Activated effector memory CD4-positive, alpha-beta T cell treated with Interleukin-2 at 50 U/mL for 16 hours (primary cell): ENCODE measurements at places on chromosomes 5 and 9.

- DNase-seq, result no peak
Observed at GRCh38 chr5:158064334-158065123, 205.6 kb upstream of the CLINT1 start.

GRCh38 chr5:31407921-31408693 is 123.8 kb downstream of the DROSHA start:
- DNase-seq, result no peak

DNA sequence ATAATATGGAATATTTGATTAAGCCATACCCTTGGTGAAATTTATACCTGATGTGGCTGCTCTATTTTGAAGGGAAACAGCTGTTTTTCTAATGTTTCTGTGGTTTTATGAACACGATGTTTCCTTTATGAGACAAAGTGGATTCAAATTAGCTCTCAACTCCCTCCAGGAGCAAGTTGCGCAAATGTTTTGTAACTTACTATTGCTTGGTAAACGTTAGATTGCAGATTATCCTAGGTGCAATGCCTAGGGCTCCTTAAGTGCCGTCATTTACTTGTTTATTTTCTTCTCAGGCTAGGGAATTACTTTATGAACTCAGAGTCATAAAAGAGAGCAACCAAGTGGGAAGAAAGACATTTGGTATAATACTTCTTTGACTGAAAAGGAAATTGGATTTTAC is 763.1 kb downstream of the TAF11L14 start:
- no peak for DNase-seq

GRCh38 chr5:39517800-39518199 is 93.0 kb upstream of the DAB2 start:
- no peak for DNase-seq

GRCh38 chr9:33619666-33620404 is 95.8 kb downstream of the ANKRD18B start:
- no peak for DNase-seq

GRCh38 chr9:8750639-8751051 is 951.1 kb upstream of the DMAC1 start:
- DNase-seq, result no peak

- no peak for DNase-seq
Observed at GRCh38 chr5:172678902-172679301, 37.8 kb downstream of the NEURL1B start.

DNA sequence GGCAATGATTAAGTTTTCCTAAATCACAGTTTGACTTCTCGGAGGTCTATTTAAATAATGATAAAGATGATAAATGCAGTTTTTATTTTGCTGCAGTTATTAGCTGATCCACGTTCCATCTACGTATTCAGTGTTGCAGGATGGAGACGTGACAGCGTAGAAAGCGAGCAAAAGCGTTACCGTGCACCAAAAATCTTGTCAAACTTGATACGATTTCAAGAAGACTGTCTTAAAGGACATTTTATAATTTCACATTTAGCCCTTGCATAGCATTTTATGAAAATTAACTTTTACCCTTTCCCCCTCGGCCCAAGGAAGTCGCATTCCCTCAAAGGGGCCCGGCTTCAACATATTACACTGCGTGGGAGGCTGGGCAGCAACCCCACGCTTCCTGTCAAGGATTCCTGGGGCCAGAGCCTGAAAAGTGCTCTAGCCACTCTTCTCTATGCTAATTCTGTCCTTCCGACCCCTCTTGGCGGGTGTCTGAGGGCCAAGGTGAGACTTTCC is 7.1 kb upstream of the PURA start:
- DNase-seq, result no peak

- no peak for DNase-seq
Observed at GRCh38 chr5:31815376-31815775, 176.4 kb downstream of the PDZD2 start.

GRCh38 chr9:130663977-130664250 is 480 bp upstream of the PRDM12 start:
- DNase-seq, result no peak

- DNase-seq, result no peak
Observed at GRCh38 chr9:123157221-123157620, 111.2 kb downstream of the STRBP start.

DNA sequence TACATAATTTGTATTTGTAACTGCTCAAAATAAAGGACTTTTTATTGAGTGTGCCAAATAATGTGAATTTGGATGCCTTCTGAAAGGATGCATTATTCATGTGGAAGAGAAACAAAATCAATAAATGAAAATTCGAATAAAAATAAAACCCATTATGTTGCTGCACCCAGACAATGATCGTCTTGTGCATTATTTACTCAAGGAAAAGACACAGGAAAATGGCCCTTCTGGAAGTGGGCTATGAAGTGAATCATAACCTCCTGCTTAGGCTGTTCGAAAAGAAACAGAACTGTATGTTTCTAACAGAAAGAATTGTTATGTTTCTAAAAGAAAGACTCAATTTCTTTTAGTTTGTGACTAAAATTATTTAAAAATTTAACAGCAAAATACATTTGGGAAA is 168.9 kb upstream of the NFIB start:
- no peak for DNase-seq

- DNase-seq, result no peak
Observed at GRCh38 chr5:41193456-41194205, 19.7 kb downstream of the C6 start.

DNA sequence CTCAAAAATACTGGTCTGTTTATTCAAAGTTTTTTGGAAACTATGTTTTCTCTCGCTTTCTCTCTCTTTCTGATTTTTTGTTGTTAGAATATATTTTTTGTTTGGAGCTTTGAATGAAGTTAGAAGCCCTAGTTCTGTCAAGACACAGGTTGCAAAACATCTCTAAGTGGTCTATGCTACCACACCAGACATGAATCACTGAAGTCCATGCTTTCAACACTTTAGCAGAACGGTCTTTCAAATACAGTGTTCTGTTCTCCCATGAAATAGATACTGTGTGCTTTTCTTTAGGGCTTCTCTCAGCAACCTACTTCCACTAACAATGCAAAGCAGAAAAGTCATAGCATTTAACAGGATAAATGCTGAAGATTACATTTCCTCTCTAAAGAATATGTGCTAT is 392.5 kb downstream of the TMEM167A start:
- DNase-seq, result no peak

GRCh38 chr5:109921735-109922380 is 232.1 kb downstream of the MAN2A1 start:
- DNase-seq, result peak; percentile 37

DNA sequence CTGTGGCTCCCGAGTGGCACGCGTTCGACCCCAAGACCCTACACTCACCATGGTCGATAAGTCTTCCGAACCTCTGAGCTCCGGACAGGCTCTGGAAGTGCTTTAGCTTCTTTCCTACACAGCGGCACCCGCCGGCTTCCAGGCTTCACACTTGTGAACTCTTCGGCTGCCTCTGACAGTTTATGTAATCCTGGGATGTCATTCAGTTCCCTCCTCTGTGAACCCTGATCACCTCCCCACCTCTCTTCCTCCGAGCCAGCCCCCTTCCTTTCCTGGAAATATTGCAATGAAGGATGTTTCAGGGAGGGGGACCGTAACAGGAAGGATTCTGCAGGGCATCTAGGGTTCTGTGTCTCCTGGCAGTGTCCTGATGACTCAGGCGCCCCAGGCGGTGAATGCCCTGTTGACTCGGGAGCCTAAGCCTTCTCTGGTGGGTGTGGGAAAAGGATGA is at the start of gene CD14:
Gene CD14 (minus strand): TSS at position 155 of the 451 bp plus-strand sequence. CDS start 104 bp downstream, at position 51.
- DNase-seq, result no peak

DNA sequence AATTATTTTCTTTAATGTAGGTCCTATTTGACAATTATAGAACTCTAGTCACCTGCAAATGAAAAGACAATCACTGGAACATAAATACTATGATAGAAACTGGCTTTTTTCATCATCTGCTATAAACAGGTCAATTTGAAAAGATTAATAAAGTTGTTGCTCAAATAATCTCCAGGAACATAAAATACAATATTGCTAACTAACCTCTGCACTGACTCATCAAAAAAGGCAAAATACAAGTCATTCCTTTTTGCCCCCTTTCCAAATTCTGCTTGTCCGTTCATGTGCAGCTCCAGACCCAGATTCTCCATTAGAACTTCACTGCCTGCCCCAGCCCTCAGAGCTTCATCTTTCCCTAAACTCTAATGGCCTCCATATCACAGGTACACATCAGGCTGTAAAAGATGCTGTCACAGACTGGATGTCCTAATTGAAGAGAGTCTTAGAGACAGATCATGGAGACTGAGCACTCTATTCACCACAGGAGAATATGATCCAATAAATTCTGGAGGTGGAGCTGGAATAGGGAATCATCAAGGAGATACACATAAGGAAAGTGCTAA is 1.6 kb downstream of the DCTN4 start:
- DNase-seq, result no peak

DNA sequence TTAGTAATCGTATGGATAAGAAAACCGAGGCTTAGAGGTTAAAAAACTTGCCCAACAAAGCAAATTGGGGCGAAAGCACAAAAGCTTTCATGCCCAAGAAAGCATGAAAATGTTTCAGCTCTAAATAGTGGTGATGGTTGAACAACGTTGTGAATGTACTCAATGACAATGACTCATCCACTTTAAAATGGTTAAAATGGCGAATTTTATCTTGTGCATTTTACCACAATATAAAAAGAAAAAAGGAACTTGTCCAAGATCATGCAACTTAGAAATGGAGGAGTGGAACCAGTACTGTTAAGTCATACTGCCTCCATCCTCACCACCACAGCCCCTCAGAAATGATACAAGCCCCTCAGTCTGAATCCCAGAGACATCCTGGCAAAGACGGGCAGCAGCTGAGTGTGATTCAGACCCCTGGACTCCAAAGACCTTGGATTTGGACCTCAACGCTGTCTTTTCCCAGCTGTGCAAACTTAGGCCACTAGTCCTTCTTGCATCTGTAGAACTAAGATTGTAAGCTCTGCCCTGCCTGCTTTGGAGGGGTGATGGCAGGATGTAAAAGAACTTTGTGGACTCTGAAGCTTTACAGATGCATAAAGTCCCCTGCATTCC is 158.4 kb downstream of the GABBR2 start:
- no peak for DNase-seq

DNA sequence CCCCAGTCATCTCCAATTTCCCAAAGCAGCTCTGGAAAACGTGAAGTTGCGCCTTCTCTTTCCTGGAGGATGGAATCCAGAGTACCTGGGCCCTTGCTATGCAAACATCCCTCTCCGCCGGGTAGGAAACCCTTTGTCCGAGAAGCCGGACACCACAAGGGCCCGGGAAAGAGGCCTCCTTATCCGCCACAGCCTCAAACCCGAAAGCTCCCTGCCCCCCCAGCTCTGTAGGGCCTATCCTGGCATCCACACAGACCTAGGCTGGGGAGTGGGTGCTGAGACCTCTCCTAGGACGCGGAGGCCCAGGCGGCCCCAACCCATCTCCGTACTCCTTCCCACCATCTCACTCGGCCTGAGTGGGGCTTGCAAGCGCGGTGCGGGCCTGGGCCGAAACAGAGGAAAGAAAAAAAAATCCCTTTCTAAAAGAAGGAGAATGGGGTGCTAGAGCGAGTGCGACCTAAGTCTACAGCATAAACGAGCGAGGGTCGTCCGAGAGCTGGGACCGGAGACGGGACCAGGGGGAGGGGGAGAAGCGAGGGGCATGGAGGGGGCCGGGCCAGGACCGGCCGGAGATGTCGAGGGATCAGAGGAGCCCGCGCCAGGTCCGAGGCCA is 624 bp downstream of the FBXW11 start:
- peak; percentile 2 for DNase-seq

DNA sequence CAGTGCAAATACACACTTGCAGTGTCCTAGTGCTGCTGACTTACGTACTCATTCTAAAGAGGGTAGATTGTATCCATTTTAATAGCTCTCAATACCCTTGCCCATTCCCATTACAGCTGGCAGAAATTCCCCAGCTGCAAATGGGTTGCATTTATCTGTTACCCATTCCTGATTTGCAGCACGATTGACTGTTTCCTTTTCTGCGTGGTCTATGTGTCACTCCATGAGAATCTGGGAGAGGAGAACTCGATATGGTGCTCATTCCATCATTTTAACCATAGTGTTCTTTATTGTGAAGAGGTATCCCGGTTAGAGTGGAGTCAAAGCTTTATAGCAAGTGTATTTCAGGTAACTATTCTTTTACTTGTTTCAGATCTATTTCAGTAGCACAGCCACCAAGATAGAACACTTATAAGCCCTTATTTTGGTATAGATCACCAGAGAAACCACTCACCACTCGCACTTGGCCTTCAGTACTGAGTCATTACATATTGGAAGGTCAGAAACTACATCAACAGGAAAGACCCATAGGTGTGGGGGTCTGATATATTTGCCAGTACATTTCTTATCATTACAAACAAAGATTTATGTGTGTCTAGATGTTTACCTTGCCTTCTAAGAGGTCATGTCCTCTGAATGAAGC is 139.5 kb downstream of the MUSK start:
- no peak for DNase-seq

- no peak for DNase-seq
Observed at GRCh38 chr5:54249210-54250028, 61.0 kb downstream of the ARL15 start.

DNA sequence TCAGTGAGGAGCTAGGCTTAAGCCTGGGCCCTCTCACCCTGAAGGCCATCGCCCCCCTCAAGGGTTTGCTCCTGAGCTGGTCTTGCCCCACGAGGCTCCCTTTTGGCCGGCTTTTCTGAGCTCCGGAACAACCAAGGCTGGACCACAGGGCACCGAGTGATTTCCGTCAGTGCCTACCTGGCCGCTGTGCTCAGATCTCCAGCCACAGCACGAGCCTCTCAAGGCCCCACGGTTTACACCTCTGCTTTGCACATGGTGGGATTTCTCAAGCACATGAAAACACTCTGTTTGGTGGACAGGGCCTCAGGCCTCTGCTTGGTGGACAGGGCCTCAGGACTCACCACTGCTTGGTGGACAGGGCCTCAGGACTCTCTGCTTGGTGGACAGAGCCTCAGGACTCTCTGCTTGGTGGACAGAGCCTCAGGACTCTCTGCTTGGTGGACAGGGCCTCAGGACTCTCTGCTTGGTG is 15.8 kb downstream of the CLPTM1L start:
- DNase-seq, result no peak

- no peak for DNase-seq
Observed at GRCh38 chr9:111992523-111992922, 95.9 kb downstream of the UGCG start.

GRCh38 chr5:111834926-111835599 is 78.1 kb upstream of the NREP start:
- no peak for DNase-seq

DNA sequence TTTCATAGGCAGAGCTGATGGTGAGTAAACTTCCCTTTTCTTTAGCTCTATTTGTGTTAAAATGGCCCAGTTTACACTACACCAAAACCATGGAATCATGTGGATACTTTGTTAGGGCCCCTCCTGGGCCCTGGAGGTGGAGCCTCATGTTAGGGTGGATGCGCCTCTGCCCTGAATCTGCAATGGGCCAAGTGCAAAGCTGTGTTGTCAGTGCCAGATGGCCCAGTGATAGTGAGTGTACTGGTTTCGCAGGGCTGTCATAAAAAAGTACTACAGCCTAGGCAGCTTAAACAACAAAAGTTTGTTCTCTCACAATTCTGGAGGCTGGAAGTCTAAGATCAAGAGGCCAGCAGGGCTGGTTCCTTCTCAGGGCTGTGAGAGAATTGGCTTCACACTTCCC is 64.8 kb downstream of the HSPA4 start:
- no peak for DNase-seq

- no peak for DNase-seq
Observed at GRCh38 chr5:109721741-109722140, 32.0 kb downstream of the MAN2A1 start.
